Motor neuron (in vitro differentiated cells): ENCODE measurements at places on chromosomes 3 and 15. TPM values are rescaled to one million over a fixed set of nuclear protein-coding genes. Genes with fewer than 3 reads are reported as not detected.

GRCh38 chr15:78978601-78979179, 33.8 kb upstream of the CTSH start:
- ATAC-seq: no peak

GREM1 gene
- 8.3 and 12.0 TPM in 2 replicates for total RNA-seq

DNA sequence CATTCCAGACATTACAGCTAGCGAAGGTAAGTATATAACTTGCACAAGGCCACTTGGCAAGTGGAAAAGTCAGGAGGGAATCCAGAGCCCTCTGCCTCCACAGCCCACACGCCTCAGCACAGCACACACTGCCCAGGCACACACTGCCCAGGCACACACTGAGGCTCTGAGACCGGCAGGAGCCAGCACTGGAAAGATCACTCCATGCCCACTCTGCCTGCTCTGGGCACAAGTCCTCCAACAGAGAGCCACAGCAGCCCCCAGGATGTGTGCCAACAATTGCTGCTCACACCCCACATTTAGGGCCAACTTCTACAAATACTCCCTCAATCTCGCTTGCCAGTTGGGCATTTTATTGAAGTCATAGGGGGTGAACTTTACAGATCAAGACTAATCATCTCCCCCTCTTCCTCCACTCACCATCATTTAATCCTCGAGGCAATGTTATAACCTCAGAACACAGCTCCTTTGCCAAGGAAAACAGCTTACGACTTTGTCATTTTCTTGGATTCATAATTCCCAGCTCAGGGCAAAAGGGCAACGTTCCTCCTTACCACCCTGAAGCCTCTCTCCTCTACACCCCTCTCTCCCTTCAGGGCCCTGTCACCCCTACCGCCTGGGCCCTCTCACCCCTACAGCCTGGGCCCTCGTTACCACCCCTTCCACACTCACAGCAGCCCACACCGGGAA, 53.0 kb upstream of the TPM1 start:
- no peak for ATAC-seq

WNT7A gene
- total RNA-seq: 9.9 and 10.0 TPM in 2 replicates
